Activated CD4-positive, alpha-beta T cell treated with anti-CD3 and anti-CD28 coated beads for 36 hours (primary cell): ENCODE measurements at places on chromosomes 7 and 10. TPM values are rescaled to one million over a fixed set of nuclear protein-coding genes. Genes with fewer than 3 reads are reported as not detected.
A peak's percentile ranks its signal among the peaks of the same experiment; 100 is the strongest.

- no peaks in the 10 kb centered on the region for H3K27me3 ChIP-seq
- DNase-seq = no peak
- H3K36me3 ChIP-seq = no peaks in the 10 kb centered on the region
Measured at GRCh38 chr10:7492660-7493046, 81.8 kb upstream of the SFMBT2 start.

- H3K36me3 ChIP-seq = no peaks in the 10 kb centered on the region
- no peak overlapping the region for H3K27ac ChIP-seq
- no peaks in the 10 kb centered on the region for H3K4me1 ChIP-seq
- no peak overlapping the region for H3K4me3 ChIP-seq
- H3K27me3 ChIP-seq = no peaks in the 10 kb centered on the region
- DNase-seq = no peak
Measured at GRCh38 chr7:84113906-84114850, 80.4 kb downstream of the SEMA3A start.

DNA sequence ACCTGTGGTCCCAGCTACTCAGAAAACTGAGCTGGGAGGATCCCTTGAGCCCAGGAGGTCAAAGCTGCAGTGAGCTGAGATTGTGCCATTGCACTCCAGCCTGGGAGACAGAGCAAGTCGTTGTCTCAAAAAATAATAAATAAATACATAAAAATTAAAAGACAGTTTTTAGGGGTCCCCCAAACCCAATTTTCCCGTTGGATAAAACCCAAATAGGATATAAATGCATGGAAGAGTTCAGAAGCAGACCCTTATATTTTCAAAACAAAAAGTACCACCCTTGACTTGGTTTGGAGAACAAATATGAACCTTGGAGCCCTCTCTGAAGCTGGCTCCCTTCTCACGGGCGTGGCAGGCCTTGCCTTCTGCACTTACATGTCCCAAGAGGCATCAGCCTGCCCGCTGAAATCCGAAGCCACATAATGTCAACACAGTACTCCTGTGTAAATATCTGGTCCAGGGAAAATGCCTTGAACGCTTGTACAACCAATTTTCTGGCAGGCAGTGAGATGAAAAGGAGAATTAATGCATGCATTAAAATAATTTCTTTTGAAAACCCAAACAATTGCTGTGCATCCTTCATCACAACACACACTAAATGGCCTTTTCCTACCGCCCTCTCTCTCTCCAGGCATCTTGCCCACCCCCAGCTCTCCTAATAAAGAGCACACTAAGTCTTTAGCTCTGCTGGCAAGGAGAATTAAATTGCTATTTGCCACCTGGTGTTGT lies 46.4 kb upstream of the PARD3 start:
- peaks cover 5% of the 10 kb centered on the region for H3K27me3 ChIP-seq
- no peaks in the 10 kb centered on the region for H3K36me3 ChIP-seq
- H3K4me3 ChIP-seq = no peak overlapping the region

DNA sequence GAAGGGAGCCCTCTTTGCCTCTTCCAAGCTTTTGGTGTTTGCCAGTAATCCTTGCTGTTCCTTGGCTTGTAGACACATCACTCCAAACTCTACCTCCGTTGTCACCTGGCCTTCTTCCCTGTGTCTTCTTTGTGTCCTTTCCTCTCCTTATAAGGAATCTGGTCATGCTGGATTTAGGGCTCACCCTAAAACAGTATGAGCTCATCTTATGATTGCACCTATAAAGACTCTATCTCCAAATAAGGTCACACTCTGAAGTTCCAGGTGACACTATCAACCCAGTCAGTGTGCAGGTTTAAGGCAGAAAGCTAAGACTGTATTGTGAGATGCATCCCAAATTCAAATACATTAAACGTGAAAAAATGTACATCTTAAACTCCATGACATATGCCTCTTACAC lies 49.0 kb upstream of the ZRANB1 start:
- H3K27ac ChIP-seq = no peak overlapping the region
- no peak overlapping the region for H3K4me3 ChIP-seq
- no peaks in the 10 kb centered on the region for H3K27me3 ChIP-seq
- H3K36me3 ChIP-seq = no peaks in the 10 kb centered on the region

DNA sequence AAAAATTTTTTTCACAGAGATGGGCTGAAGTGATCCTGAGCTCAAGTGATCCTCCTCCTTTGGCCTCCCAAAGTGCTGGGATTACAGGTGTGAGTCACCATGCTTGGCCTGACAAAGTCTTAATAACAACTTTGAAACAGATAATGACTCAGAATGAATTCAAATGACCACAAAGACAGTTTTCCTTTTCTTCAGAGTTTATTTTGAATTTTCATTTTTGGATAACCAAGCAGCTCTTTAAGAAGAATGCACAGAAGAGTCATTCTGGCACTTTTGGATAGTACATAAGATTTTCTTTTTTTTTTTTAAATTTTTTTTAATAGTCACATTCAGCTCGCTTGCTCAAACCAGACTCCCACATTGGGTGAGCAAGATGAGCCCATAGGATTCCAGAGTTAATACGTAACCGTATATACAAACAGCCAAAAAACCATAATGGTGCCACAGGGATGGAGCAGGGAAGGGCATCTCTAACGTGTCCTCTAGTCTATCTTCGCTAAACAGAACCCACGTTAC lies 43.0 kb upstream of the NMT2 start:
- no peak overlapping the region for H3K27ac ChIP-seq
- H3K27me3 ChIP-seq = no peaks in the 10 kb centered on the region
- peaks cover 9% of the 10 kb centered on the region for H3K36me3 ChIP-seq
- no peak overlapping the region for H3K4me3 ChIP-seq
- H3K4me1 ChIP-seq = peaks cover 46% of the 10 kb centered on the region

DNA sequence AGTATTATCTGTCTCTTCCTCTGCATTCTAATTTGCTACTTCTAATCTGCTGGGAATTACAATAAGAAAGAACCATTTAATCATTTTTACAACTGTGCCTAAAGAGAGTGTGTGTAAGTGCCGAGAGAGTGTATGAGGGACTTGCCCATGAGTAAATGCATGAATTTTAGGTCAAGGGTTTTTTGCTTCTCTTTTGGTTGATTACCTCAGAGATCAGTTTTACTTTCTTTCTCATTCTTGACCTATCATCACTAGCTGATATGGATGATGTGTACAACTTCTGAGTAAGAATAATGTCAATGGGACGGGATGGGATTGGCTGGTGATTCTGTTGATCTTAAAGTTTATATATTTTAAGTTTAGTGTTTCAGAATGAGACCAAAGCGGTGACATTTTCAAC lies 47.8 kb downstream of the IKZF1 start:
- H3K27ac ChIP-seq = peak overlapping the region; percentile 100
- peak overlapping the region; percentile 61 for H3K4me3 ChIP-seq
- peaks cover 89% of the 10 kb centered on the region for H3K36me3 ChIP-seq
- no peaks in the 10 kb centered on the region for H3K27me3 ChIP-seq
- no peak for DNase-seq
- peaks cover 97% of the 10 kb centered on the region for H3K4me1 ChIP-seq

DNA sequence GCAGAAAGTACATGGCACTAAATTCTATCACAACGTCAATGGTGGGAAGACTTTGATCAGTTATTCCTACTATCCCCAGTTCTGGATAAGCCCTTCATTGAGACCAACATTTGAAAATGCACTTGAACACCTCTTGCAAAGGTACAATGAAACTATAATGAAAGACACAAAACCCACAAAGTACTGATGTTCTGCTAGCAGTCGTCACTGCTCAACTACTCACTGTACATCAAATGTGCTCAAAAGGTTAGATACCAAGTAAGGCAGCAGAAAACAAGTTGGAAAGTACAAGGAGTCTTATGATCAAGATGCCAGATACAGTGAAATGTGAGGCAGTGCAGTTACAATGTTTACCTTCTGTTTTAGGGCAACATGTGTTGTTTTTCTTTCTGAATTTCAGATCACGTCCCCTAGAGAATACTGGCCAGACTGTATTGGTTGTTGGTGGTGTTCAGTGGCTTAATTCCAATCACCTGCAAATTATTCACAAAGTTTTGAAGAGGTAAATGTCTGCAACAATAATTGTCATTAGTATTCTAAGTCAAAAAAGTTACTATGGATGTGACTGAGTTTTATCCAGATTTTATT lies 62.4 kb upstream of the WNT16 start:
- H3K4me1 ChIP-seq = peaks cover 4% of the 10 kb centered on the region
- H3K4me3 ChIP-seq = no peak overlapping the region
- H3K36me3 ChIP-seq = no peaks in the 10 kb centered on the region

DNA sequence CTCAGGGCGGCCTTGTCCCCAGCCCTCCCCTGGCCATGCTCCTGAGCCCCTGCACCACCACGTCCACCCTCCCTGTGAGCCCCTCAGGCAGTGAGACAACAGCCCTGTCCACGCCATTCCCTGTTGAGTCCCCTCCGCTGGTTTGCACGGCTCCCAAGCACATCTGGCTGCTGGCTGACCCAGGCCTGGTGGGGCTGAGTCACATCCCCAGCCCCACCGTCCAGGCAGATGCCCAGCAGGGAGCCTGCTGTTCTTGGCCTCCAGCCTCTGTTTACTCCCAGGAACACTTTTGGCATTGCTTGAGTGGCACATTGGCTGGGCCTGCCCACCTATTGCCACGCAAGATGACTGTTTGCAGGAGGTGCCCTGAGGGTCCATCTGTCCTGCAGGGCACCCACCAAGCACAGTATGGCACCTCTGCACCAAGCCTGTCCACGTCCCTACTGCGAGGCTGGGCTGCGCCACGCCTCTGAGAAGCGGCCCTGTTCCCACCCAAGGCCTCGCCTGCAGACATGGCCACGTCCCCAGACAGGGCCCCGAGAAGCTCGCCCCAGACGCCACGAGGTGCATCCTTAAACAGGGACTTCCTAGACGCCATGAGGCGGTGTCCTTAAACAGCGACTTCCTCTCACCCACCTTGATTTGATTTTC lies 48.4 kb upstream of the INPP5A start:
- H3K27me3 ChIP-seq = no peaks in the 10 kb centered on the region
- H3K36me3 ChIP-seq = no peaks in the 10 kb centered on the region
- no peak overlapping the region for H3K27ac ChIP-seq
- H3K4me1 ChIP-seq = no peaks in the 10 kb centered on the region
- no peak overlapping the region for H3K4me3 ChIP-seq

- no peak for DNase-seq
- H3K27ac ChIP-seq = no peak overlapping the region
- no peaks in the 10 kb centered on the region for H3K27me3 ChIP-seq
- H3K4me3 ChIP-seq = no peak overlapping the region
- H3K4me1 ChIP-seq = no peaks in the 10 kb centered on the region
- no peaks in the 10 kb centered on the region for H3K36me3 ChIP-seq
Measured at GRCh38 chr7:6306471-6306870, 34.0 kb upstream of the CYTH3 start.

DNA sequence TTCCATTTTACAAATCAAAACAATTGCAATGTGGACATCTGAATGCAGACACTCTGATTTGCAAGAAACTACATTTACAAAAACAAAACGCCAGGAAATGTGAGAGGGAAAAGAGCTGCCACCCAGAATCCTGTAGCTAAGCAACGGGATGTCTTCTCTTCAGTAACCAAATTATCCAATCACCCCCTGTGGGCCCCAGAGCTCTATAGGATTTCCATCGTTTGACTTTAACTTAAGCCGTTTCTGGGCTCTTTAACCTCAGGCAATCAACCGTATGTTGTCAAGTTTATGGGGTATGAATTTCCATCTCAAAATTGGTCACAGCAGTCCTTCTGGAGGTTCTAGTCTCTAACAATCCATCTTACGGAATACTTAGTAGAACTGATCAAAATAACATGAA lies 240.5 kb downstream of the ETV1 start:
- H3K27me3 ChIP-seq = no peaks in the 10 kb centered on the region
- H3K36me3 ChIP-seq = no peaks in the 10 kb centered on the region
- no peak overlapping the region for H3K4me3 ChIP-seq
- no peak overlapping the region for H3K27ac ChIP-seq
- DNase-seq = no peak

- H3K36me3 ChIP-seq = no peaks in the 10 kb centered on the region
- peaks cover 15% of the 10 kb centered on the region for H3K27me3 ChIP-seq
- H3K4me3 ChIP-seq = no peak overlapping the region
- H3K4me1 ChIP-seq = no peaks in the 10 kb centered on the region
- DNase-seq = no peak
- H3K27ac ChIP-seq = no peak overlapping the region
Measured at GRCh38 chr10:25182636-25183035, 7.8 kb downstream of the GPR158 start.

Gene ZNF32
- total RNA-seq = 15.2 TPM

Gene TCERG1L
- 0.05 TPM for total RNA-seq

Gene EVX1
- not detected for total RNA-seq

Gene POLR2J2
- 38.2 TPM for total RNA-seq

Gene AKR1C4
- total RNA-seq = not detected

Gene KCNH2
- 0.48 TPM for total RNA-seq

Gene NEUROG3
- 0.21 TPM for total RNA-seq
